ENCODE measurements at places on chromosomes 16 and 17. TPM values are rescaled to one million over a fixed set of nuclear protein-coding genes. Genes with fewer than 3 reads are reported as not detected.
A peak's percentile ranks its signal among the peaks of the same experiment; 100 is the strongest.

RABEP1 gene
- 71.2 TPM for total RNA-seq

TTYH2 gene
- total RNA-seq, result 39.2 TPM

MAPT gene
- total RNA-seq, result 14.1 TPM

SLC13A5 gene
- not detected for total RNA-seq

GALR2 gene
- not detected for total RNA-seq

PRSS22 gene
- 18.2 TPM for total RNA-seq

HS3ST2 gene
- total RNA-seq, result not detected

- DNase-seq, result no peak
Observed at GRCh38 chr17:44167181-44167861, 3.2 kb upstream of the ASB16 start.

DNA sequence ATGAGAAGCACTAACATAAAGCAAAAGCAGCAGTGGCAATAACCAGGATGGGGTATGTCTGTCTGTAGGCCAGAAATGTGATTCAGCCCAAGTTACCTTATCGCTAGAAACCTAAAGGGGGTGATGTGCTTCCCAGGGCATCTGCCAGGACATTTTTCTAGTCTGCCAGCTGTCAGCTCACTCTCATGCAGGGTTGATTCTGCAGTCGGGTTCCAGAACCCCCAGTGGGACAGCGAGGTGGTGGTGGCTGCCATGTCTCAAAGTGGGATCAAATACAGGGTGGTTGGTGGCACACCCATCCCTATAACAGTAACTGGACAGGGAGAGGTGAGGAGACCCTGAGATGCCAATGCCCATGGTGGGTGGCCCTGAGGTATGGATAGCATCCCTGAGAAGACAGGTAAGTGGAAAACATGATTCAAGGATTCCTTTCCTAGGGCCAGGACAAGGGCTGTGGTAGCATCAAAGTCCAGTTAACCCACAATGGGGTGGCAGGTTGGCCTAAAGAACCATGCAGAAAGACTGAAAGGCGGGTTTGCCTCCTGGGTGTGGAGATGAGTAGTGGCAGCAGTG, 84.3 kb downstream of the TNFRSF13B start:
- DNase-seq, result no peak

DNA sequence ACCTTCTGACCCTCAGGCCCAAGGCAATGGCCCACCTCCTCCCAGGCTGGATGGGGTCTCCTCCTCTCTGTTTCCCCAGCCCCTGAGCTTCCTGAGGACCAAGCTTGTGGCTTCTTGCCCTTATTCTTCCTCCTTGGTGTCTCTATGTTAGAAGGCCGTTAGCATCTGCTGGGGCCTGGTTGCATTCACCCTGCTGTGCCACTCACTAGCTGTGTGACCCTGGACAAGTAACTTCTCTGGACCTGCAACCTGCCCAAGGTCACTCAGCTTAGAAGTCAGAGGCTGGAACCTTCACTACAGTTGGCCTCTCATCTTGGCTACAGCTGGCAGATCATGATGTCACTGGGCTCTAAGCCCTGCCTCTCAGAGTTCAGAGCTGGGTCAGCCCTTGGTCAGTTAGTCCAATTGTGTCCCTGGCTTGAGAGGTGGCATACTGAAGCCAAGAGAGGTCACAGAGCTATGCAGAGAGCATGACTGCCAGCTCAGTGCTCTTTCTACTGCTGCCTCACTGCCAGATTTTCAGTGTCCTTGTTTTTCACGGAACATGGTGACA, 3.0 kb downstream of the MT2A start:
- DNase-seq, result no peak

DNA sequence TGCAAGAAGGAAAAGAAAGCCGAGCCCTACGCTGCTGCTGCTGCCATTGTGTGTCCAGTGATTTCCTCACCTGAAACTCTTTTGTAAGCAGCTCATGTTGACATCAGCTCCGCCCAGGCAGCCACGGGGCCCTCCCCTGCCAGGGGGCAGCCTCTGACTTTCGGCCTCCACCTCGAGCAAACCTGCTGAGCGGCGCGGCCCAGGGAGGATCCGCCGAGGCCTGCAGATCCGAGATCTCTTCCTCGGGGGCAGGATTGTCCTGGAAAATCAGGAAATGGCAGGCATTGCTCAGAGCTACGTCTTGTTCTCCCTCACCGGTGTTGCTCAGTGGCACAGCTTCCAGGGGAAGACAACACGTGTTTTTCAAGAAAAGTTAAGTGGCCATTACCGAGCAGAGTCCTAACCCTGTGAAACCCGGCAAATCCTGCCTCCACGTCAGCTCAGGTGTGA, 35.6 kb upstream of the ZNF750 start:
- DNase-seq, result no peak

- no peak for DNase-seq
Observed at GRCh38 chr17:43434902-43435319, 36.1 kb downstream of the ARL4D start.

DNA sequence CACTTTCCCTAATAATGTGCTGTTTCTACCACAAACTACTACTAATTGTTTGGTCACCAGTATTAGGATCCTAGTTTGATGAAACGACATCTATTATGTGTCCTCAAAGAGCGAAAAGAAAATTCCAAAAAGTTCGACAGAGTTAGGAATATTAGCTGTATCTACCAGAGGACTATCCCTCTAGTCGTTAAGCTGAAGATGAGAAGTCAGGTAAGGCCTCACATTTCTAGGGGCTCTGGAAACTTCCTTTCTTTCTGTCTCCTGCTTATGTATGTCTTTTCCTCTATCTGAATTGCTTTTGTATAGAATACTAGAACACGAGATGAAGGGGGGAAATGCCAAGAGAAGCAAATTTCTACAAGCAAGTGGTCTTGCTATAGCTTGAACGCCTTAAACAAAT, 1.6 kb downstream of the GLG1 start:
- no peak for DNase-seq

GRCh38 chr17:4155980-4156620, 13.1 kb downstream of the CYB5D2 start:
- DNase-seq, result no peak

DNA sequence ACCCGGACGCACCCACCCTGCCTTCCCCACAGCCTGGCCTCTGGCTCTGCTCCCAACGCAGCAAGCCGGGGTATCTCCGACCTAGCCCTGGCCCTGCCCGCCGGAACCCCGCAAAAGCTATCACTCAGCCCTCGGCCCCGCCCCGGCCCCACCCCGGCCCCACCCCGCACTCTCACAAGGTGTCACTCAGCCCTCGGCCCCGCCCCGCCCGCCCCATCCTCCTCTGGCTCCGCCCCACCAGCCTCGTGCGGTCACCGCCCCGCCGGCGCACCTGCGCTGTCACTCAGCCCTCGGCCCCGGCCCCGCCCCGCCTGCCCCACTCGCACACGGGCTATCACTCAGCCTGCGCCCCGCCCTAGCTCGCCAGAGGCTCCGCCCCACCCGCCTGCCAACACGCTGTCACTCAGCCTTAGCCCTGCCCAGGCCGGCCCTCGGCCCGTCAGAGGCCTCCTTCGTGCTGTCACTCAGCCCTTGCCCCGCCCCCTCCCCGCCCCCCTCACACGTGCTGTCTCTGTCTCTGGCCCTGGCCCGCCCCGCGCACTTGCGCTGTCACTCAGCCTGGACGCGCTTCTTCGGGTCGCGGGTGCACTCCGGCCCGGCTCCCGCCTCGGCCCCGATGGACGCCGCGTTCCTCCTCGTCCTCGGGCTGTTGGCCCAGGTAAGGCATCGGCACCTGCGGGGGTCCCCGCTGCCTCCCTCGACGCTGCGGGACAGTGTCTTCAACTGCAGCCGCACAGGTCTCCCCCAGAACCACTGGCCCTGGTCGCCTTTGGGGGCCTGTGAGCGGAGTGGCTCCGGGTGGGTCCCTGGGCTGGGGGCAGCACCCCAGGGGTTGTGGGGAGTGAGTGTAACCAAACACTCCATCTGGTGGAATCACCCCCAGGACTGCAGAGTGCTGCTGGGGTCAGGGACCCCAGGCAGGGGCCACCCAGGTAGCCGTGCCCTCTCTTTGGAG, at the start of gene CDH15:
CDH15 (plus strand) TSS at position 533 of the 955 bp plus-strand sequence; CDS start at position 617, 84 bp downstream.
- DNase-seq, result peak; percentile 99

GRCh38 chr17:65041518-65041917, 15.0 kb downstream of the GNA13 start:
- DNase-seq, result no peak

DNA sequence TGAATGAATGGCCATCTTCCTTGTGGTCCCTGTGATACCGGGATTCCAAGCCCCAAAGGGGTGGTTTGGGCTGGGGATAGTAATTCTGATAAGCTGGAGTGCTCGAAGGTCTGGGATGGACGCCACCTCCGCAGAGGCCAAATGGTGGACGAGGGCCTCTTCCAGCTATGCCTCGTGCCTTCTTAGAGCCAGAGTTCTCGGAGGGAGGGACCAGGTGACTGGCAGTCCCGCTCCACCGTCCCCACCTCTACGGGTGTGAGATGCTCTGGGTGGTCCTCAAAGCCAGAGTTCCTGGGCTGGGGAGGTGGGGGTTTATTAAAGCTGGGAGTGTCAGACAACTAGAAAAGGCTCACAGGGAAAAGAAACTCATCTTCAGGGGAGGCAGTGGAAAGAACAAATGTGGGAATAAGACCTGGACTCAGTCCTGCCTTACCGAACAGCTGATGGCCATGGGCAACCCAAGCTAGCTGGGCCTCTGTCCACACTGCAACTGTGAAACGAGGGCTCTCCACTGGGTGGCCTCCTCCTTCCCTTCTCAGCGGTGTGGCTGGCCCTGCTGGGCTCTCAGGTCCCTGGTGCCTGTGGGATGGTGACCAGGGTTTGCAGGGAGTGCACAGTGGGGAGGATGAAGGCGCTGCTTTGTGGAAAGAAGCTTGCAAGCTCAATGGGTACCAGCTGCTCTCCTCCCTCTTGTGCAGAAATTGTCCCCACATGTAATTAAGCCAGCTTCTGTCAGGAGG, 75.2 kb downstream of the N4BP1 start:
- no peak for DNase-seq

- DNase-seq, result no peak
Observed at GRCh38 chr17:79203016-79203415, 128.4 kb downstream of the ENGASE start.

DNA sequence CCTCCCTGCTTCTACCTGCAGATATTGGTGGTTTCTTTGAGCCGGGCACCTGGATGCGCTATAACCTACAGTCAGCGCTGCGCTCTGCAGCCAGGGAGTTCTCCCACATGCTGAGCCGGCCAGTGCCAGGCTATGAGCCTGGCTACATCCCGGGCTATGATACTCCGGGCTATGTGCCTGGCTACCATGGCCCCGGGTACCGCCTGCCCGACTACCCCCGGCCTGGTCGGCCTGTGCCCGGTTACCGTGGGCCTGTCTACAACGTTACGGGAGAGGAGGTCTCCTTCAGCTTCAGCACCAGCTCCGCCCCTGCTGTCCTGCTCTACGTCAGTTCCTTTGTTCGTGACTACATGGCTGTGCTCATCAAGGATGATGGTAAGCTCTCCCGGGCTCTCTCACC, 13.2 kb downstream of the CNTNAP1 start:
- no peak for DNase-seq

DNA sequence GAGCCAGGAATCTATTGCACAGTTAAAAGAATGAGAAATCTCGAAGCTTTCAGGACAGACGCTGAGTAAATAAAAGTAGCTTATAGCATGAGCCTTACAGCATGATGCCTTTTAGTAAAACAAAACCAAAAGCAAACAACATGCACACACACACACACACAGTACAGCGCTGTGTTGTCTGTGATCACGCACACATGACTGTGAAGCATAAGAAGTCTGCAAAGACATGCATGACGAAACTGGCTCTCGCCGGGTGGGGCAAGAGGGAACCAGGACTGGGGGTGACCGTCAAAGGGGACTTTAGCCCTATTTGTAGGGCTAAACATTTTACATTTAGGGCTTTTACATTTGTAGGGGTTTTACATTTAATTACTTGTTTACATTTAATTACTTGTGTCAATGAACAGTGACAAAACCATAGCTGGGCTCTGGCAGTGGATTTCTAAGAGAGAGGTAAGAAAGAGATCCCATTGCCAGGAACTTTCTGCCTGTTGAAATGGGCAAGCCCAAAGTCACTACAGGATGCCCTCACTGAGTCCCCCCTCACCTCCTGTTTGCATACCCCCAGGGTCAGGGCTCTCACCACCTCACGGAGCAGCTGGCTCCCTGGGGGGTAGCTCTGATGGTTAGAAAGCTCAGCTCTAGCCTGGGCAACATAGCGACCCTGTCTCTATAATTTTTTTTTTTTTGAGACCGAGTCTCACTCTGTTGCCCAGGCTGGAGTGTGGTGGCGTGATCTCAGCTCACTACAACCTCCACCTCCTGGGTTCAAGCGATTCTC, 2.0 kb upstream of the TNFRSF13B start:
- peak; percentile 53 for DNase-seq

DNA sequence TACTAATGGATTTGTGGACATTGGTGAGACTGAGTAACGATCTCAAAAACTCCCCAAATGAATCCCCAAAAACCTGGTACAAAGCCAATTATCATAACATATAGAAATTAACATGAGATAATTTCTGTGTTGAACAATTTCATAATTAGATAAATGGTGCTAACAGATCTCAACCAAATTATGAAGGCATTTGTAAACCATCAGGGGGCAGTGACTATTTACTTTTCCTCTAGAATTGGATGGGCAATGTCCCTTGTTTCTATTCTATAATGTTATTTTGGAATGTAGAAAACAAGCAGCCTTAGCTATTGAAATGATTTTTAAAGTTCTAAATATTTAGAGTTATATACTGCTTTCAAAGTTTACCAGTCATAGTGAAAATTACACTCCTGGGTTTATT, 57.8 kb downstream of the MYH10 start:
- peak; percentile 14 for DNase-seq

DNA sequence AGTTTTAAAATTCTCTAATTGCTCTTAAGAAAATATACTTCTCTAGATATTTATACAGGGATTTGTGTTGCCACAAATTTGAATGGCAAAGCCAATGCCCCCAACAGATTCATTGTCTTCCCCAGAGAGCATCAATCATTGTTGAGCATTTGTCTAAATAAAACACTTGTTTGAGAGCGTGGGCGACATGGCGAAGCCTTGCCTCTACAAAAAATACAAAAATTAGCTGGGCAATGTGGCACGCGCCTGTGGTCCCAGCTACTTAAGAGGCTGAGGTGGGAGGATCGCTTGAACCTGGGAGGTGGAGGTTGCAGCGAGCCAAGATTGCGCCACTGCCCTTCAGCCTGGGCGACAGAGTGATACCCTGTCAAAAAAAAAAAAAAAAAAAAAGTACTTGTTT, 13.4 kb upstream of the SRSF1 start:
- DNase-seq, result no peak
